Stimulated activated CD8-positive, alpha-beta memory T cell treated with anti-CD3 and anti-CD28 coated beads, Interleukin-4, amount 100 ng/mL, for 48 hours (primary cell): ENCODE measurements at places on chromosomes 6 and 20.

- no peak for DNase-seq
Observed at GRCh38 chr20:46928580-46929132, 34.0 kb downstream of the EYA2 start.

DNA sequence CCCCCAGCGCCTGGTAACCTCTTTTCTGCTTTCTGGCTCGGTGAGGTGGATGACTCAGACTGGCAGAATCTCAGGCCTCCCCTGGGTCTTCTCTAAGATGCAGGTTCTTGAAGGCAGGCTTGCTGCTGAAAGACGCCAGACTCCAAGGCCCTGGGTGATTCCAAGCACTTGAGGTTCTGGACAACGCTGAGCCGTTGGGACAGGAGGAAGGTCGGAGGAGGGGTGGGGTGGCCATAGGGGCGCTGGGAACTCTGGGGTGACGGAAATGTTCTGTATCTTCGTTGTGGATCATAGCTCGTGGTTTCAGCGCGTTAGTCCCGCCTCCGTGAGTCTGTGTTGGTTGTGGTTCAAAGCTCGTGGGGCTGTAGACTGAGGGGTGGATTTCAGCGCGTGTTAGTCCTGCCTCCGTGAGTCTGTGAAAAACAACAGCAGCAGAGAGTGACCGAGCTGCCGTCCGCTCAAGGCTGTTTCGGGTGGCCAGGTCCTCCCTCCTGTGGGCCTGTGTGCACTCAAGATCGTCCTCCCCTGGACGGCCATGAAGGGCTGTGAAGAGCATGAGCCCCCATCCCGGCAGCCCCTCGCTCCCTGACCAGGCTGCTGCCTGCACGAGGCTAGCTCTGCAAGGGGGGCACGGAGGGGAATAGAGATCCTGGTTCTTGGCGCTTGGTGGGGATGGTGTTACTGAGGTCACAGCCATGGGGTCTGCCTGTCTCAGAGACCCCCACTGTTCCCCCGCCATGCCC lies 7.7 kb downstream of the NTSR1 start:
- peak; percentile 53 for DNase-seq

DNA sequence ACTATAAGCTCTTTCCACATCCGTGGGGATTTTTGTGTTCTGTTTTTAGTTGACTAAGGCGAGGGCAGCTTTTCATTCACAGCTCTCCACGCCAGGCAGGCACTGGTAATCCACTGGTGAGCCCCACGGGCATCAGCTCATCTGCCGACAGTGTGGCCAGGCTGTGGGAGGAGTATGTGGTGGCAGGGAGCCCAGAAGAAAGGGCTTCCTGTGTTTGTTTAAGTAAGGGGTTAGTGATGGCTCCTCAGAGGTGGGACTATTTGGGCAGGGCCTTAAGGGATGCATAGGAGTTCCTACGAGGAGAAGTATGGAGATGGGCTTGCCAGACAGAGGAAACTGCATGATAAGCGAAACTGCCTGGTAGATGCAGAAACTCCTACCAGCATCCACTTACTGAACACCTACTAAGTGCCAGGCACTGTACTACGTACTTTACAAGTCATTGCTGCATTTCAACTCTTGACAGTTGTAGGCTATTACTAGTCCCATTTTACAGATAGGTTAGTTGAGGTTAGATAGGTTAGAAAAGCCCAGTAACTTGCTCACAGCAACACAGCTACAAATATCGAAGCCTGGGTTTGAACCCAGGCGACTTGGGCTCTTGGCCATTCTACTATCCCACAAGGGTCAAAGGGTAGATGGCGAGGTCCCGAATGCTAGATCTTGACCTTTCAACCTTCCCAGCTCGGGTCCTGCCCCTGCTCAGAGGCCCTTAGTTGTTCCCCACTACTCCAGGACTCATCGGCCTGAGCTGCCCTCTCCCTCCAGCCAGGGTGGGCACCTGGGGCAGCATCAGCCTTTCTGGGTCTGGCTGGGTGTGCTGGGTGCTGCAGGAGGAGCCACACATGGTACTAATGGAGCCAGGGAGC lies 55.1 kb downstream of the CEBPB start:
- DNase-seq, result no peak

DNA sequence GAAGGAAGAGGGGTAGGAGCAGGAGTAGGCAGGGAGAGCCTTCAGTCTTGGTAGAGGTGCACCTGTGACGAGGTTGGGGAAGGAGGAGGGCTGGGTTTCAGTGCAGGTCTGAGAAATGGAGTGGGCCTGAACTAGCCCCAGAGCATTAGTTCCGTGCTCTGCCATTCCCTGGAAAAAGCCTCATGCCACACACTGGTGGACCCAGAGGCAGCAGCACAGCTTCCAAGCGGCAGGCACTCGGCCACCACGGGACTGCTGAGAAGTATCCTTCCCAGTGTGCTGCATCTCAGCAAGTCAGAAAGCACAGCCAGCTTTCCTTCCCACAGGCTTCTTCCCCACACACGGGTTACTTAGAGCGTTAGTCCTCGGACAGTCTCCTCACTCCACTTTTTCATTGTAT lies 77.3 kb upstream of the KIF25 start:
- no peak for DNase-seq
